ENCODE measurements at places on chromosomes 7 and 10. TPM values are rescaled to one million over a fixed set of nuclear protein-coding genes. Genes with fewer than 3 reads are reported as not detected.

Gene C10orf105
- total RNA-seq, result 0.35 TPM

Gene ANKRD1
- total RNA-seq, result not detected

Gene ACSL5
- total RNA-seq, result 49.5 TPM

Gene VIPR2
- 3.0 TPM for total RNA-seq

Gene PRLHR
- not detected for total RNA-seq

Gene ADAM12
- 0.63 TPM for total RNA-seq

Gene DRGX
- total RNA-seq, result not detected

Gene FAM171A1
- total RNA-seq, result 4.2 TPM

DNA sequence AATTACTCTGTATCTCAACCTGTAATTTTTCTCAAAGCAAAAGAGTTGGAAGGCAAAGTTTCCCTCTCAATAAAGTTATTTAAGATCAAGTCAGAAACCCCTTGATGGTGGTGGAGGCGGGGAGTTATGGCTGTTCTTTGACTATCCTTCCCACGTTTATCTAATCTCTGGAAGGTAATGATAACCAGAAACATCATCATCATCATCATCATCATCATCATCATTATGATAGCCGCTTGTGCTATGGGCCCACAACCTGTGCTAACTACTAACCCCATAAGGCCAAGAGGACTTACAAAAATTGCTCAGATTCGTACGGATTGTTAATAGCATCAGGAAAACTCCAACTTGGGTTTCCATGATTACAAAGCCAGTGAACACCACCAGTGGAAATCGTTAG lies 502.3 kb downstream of the SH2D4B start:
- no peak for DNase-seq

GRCh38 chr10:106535304-106535953 lies 629.1 kb downstream of the SORCS1 start:
- DNase-seq, result no peak

- no peak for DNase-seq
Measured at GRCh38 chr7:36620166-36620708, 104.1 kb downstream of the AOAH start.

DNA sequence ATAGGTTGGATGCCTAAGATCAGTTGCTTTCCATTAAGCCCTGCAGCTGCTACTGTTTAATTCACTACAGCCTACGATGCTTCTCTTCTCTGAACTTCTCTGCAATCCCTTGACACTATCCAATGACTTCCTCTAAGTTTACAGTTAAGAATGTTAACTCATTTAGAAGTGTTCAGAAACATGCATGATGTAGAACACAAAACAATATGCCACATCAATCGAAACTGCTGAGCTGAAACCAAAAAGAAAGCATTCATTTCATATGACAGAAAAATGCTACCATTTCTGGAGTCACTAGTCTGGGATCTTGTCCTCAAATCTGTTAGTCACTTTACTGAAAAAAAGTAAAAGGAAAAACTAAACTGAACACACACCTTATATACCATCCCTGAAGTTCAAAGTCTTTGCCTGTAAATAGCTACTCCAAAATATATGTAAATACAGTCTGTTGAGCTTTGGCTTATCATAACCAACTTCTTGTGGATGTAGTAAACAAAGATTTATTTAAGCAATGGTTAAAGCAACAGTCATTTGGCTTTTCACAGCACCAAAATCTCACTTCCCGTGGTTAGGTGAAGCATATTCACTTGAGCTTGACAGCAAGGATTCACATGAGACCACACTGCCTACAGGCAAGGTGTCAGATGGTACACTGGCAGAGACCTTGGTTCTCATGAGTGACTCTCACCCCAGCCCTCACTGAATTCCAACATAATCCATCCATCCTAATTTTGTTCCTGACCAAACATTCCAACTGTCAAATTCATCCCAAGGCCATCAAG lies 187.0 kb downstream of the PPP1R17 start:
- no peak for DNase-seq

GRCh38 chr10:104300736-104301292 lies 31.8 kb downstream of the GSTO2 start:
- peak; percentile 37 for DNase-seq

- DNase-seq, result peak; percentile 39
Measured at GRCh38 chr7:130394421-130395195, 14.3 kb downstream of the CPA1 start.

GRCh38 chr10:12186323-12186722 lies 9.4 kb downstream of the NUDT5 start:
- peak; percentile 28 for DNase-seq

DNA sequence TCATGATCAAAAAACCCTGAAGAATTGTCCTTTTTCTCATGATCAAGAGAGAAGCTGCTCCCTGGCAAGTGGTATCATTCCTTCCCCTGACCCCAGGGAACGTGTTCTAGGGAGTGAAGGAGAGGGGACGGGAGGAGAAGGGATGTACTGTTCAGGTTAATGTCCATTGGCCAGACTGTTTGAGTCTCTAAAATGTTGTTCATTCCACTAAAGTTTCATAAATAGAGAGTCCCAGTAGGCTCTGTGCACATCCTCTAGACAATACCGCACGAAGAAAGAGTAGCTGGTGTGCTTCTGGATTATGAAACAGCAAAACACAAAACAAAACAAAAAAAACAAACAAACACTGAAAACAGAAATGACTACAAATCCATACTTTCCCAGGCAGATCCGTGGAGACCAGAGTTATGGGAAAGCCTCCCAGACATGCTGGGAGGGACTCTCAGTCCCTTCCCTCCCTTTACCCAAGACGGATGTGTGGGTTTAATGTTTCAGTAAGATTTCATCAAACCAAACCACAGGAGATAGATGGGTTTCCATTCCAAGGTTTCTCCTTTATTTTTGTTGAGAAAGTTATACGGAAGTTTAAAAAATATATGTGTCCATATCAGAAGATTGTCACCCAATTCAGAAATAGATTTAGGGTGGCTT lies 66.5 kb upstream of the TNS3 start:
- DNase-seq, result no peak

GRCh38 chr10:63582690-63583089 lies 61.5 kb downstream of the REEP3 start:
- no peak for DNase-seq

- peak; percentile 84 for DNase-seq
Measured at GRCh38 chr7:100563809-100564400, 9.8 kb downstream of the SAP25 start.

DNA sequence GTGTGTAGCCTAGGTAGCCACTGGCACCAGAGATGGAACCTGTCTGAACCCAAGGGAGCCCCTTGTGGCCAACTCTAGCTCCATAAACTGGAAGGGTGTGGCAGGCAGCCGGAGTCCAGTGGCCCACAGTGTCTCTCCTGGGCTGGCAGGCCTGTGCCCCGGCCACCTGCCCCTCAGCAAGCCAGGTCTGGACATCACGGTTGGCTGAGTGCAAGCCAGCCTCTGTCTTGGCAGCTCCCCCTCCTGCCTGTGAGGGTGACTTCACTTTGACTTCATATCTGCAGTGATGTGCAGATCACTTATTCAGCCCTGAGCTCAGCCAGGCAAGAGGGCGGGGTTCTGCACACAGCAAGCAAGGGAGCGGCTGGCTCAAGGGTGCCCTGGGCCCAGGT lies 1.3 kb upstream of the RET start:
- DNase-seq, result no peak
